ENCODE measurements at places on chromosomes 12 and 14.

GRCh38 chr14:21612324-21612723 is 22.4 kb downstream of the OR10G2 start:
- no peak for DNase-seq

- no peak for DNase-seq
Observed at GRCh38 chr14:100376751-100377171, 53.6 kb downstream of the SLC25A47 start.

GRCh38 chr12:109613649-109614455 is 40.3 kb downstream of the MVK start:
- no peak for DNase-seq

GRCh38 chr12:6364044-6364374 is 11.4 kb downstream of the SCNN1A start:
- DNase-seq: no peak

DNA sequence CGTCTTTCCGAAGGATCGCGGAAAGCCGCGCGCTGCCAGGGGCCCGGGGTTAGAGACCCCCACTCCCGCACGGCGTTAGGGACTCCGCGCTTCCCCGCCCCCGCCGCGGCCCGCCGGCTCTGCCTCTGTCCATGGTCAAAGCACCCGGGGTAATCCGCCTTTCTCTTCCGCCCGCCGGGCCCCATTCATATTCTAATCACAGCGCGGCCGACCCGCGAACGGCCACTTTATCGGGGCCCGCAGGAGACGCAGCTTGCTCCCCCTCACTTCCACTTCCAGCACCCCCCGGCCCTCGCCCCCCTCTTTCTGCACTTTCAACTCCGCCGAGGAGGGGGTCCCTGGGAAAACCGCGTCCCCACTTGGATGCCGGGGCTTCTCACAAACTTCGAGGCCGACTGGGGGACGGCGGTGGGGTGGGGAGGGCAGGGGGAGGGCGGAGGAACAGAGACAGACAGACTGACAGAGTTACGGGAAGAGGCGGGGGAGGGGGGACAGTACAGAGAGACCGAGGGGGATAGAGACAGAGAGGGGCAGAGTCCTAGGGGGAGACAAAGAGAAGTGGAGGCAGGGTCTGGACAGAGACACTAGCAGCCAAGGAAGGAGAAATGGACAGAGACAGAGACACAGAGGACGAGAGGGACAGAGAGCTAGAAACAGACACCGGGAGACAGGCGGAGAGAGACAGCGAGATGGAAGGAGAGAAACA is 1.1 kb upstream of the RFX4 start:
- DNase-seq: no peak

GRCh38 chr14:54435500-54435981 is 5.6 kb downstream of the CNIH1 start:
- DNase-seq: no peak

DNA sequence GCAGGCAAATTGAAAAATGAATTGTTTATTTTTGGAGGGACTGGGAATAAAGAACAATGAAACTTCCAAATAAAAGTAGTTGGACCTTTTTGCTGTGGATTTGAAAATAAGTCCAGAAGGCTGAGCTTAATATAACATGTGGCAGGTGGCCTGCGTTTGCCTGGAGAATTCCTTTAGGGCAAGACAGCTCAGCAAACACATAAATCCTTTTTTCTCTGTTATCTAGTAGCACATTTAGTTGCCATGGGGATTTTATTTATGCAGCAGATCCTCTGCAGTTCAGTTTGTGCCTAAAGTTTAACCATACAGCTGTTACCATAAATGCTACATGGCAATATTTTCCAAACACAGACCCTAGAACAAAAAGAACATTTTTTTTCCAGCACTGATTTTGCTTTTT is 180.0 kb downstream of the NPAS3 start:
- no peak for DNase-seq
